ENCODE measurements at places on chromosomes 16 and 17.

- no peak for DNase-seq
Observed at GRCh38 chr17:16473044-16474011, 18.7 kb downstream of the LRRC75A start.

GRCh38 chr16:85329059-85329812 is 217.0 kb upstream of the CIBAR2 start:
- DNase-seq = no peak

DNA sequence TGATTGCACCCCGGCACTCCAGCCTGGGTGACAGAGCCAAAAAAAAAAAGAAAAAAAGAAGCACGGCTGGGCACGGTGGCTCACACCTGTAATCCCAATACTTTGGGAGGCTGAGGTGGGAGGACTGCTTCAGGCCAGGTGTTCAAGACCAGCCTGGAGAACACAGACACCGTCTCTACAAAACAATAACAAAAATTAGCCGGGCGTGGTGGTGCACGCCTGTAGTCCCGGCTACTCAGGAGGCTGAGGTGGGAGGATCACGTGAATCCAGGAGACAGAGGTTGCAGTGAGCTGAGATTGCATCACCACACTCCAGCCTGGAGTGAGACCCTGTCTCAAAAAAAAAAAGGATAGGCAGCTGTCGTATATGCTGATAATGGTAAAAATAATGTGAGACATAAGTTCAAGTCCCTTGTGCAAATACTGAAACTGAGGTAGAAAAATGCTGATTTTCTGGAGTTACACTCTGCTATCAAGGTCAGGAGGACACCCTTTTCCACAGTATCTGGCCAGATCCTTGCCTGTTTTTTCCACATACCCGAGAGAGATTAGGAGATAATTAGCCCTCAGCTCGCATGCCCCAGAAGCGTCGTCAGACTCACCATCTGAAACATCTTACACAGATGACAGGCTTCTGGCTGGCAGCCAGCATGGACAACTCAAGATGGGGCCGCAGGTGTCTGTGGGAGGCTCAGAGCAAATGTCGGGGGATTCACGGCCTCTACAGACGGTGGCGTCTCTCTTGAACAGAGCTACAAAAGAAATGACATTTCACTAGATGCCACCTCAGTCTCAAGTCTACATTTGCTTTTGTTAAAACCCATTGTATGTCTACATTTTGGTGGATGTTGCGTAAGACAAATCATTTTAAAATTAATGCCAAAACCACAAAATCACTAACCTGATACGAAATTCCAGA is 36.8 kb downstream of the WDR45B start:
- no peak for DNase-seq

DNA sequence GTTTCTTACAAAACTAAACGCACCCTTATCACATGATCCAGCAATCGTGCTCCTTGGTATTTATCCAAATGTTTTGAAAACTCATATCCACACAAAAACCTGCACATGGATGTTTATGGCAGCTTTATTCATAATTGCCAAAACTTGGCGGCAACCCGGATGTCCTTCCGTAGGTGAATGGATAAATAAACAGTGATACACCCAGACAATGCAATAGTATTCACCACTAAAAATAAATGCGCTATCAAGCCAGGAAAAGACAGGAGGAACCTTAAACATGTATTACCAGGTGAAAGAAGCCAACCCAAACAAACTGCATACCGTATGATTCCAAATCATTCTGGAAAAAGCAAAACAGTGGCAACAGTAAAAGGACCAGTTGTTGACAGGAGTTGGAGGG is 10.0 kb downstream of the SPATA32 start:
- DNase-seq = no peak

DNA sequence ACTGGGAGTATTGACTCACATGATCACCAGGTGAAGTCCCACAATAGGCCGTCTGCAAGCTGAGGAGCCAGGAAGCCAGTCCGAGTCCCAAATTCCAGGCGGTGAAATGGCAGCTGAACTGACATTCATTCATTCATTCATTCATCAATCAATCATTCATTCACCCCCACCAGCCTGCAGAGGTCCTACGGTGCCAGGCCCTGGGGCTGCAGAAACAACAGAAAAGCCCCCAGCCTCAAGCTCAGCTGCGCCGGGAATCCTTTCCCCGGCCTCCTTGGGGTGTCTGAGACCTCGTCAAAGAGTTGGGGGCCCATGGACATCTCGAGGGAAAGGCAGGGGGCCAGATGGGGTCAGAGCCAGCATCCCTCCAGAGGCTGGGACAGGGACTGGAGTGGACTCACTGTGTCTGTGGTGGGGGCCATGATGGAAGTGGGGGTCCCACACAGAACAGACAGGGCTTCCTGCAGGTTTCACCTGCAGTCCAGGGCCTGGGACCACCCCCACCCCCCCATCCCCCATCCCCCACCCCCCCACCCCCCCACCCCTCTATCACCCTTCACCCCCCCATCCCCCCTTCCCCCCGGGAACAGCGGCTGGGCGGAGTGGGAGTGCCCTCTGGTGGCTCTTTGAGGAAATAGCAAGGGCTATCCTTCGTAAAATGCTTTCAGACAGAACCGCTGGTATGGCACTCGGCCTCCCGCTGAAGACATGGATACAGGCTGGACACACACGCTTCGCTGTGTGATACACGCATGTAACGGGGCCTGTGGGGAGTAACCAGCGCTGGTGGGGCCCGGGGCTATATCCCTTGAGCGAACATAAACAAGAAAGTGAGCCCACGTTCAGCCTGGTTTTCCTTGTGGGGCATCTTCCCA is 8.5 kb upstream of the ZC3H18 start:
- peak; percentile 52 for DNase-seq

GRCh38 chr17:9865586-9865985 is 39.5 kb downstream of the RCVRN start:
- peak; percentile 51 for DNase-seq

DNA sequence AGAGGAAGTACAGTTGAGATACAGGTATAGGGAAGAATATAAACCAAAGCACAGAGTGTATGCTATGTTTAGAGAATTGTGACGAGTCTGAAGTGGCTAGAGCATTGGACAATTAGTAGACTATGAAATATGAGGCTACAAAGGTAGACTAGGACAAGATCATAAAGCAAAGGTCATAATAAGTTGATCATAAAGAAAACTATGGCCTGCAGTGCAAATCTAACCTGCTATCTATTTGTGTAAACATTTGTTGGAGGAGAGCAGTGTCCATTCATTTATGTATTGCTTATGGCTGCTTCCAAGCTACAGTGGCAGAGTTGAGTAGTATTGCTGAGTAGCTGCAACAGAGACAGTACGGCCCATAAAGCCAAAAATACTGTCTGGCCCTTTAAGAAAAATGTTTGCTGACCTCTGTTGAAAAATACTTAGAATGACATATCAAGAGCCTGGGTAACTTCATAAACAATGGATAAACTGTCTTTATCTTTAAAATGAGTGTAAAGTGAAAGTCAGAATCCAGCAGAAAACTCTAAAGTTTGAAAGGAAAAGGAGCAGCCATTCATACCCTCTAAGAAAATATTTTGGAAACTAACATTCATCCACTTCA is 14.5 kb upstream of the OR1E2 start:
- DNase-seq = no peak

GRCh38 chr17:7019839-7020519 is 2.9 kb upstream of the BCL6B start:
- DNase-seq = no peak

DNA sequence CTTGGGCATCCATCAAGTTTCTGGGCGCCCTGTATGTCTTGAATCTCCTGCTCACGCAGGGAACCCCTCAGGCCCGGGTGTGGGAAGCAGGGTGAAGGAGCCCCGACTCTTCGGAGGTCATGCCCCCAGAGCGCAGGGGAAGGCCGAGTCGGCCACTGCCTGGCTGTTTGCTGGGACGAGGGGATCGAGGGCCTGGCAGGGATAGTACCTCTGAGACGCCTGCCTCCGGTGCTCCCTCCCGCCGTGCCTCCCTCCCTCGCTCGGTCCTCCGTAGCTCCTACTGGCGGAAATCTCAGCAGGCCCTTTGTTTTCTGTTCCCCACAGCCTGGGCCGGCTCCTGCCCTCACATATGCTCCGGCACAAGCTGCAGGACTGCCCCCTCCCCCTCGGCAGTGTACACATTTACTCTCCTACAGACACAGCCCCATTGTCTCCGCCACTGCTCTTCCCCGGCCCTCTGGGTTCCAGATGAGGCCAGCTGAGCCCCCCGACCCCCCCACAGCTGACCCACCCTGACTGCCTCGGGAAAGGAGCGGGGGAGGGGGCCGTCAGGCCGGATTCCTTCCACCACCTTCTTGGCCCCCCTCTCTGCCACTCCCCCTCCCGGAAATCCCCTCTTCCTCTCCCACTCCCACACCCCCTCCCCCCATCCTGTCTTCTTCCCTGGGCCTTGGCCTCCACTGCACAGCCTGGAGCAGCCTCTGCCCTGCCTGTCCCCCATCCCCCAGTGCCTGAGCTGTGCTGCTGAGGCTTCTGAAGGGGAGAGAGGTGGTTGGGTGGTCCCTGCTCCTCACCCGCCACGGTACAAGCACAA is 1.4 kb downstream of the TRAF4 start:
- peak; percentile 39 for DNase-seq

DNA sequence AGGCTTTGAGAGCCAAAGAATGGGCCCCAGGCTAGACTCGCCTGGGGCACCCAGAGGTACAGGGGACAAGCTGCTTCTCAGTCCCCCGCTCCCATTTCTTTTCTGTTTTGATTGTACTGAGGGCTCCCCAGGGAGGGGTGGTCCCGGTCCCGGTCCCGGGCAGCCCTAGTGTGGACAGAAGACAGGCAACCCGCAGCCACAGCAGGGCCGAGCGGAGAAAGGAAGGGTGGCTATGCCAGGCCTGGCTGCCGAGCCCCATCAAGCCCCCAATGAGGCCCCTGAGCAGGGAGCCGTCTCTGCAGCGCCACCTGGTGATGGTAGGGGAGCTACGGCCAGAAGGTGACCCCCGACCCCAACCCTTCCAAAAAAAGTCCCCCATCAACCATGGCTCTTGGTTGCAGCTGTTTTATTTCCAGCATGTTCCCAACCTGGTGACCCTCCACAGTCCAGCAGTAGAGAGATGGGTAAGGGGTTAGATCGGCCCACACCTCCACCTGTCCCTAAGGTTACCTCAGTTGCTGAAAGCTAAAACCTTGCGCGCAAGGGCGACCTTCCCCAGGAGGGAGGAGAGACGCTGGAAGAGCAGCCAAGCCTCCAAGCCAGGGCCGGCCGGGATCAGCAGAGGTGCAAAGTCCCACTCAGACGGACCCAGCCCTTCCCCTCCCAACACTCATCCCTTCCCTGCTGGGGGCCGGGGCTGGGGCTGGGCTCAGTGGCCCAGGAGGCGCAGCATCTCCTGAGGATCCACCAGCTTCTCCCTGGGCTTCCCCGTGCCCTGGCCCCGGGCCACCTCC is 2.6 kb upstream of the GRIN2C start:
- DNase-seq = peak; percentile 68

DNA sequence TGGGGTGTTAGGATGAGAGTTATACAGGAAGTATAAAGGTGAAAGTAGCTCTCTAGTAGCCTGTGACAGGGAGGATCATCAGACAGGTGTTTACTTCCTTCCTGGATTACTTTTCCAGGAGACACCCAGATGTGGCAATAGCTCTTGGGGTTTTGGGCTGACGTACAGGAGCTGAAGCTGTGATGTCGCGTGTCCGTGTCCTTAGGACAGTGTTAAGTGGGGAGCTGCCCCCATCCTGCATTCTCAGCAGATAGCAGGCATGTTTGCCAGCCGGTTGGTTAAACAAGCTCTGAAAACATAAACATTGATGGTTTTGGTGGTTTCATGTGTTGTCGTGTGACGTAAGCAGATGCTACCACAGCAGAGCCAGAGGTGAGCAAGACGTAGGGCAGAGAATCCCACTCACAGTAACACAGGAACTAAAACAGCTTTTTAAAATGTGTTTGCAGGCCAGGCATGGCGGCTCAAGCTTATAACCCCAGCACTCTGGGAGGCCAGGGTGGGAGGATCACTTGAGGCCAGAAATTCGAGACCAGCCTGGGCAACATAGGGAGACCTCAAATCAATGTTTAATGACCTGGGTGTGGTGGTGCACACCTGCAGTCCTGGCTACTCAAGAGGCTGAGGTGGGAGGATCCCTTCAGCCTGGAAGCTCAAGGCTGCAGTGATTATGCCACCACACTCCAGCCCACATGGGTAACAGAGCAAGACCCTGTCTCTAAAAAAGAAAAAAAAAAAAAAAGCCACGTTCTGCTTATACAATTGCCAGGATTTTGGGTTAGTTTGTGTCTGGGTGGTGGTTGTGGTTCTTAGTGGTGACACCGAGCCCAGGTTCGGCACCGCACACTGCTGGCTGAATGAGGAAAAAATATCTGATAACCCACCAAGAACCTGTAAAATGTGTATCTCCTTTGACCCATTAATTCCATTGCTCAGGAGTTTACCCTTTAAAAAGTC is 18.2 kb upstream of the IL17C start:
- DNase-seq = no peak

DNA sequence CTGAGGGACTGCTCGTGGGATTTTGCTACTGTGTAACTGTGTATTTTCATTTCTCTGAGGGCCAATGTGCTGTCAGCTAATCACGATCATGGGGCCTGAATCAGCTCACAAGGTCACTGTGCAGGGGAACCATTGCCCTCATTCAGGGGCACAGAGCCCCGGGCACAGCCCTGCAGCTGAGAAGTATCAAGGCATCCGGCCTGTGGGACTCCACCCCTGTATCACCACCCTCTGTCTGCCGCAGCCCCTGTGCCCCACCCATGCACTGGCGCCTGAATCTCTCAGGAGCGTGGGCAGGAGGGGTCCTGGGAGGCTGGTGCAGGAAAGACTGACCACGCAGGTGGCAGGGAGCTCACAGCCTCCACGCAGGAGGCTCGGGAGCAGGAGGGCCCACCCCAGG is 43.4 kb upstream of the RASD1 start:
- no peak for DNase-seq

GRCh38 chr16:49994006-49994405 is 31.0 kb upstream of the CNEP1R1 start:
- DNase-seq = no peak

GRCh38 chr17:42518046-42518754 is 17.8 kb upstream of the NAGLU start:
- peak; percentile 98 for DNase-seq

- DNase-seq = peak; percentile 68
Observed at GRCh38 chr17:81832608-81833159, 407 bp downstream of the MCRIP1 start.

GRCh38 chr17:57943645-57944044 is 11.6 kb downstream of the CUEDC1 start:
- no peak for DNase-seq

- DNase-seq = no peak
Observed at GRCh38 chr16:19840524-19841110, 44.0 kb downstream of the GPRC5B start.

GRCh38 chr17:66272811-66273585 is 29.4 kb upstream of the PRKCA start:
- DNase-seq = no peak

- DNase-seq = no peak
Observed at GRCh38 chr17:2475056-2475455, 36.6 kb downstream of the METTL16 start.
